Midbrain (tissue), 1 donor: ENCODE measurements at places on chromosomes 7 and 10.

- DNase-seq = no peak
These were observed 29.8 kb upstream of the BMPR1A start for GRCh38 chr10:86726677-86726999.

DNA sequence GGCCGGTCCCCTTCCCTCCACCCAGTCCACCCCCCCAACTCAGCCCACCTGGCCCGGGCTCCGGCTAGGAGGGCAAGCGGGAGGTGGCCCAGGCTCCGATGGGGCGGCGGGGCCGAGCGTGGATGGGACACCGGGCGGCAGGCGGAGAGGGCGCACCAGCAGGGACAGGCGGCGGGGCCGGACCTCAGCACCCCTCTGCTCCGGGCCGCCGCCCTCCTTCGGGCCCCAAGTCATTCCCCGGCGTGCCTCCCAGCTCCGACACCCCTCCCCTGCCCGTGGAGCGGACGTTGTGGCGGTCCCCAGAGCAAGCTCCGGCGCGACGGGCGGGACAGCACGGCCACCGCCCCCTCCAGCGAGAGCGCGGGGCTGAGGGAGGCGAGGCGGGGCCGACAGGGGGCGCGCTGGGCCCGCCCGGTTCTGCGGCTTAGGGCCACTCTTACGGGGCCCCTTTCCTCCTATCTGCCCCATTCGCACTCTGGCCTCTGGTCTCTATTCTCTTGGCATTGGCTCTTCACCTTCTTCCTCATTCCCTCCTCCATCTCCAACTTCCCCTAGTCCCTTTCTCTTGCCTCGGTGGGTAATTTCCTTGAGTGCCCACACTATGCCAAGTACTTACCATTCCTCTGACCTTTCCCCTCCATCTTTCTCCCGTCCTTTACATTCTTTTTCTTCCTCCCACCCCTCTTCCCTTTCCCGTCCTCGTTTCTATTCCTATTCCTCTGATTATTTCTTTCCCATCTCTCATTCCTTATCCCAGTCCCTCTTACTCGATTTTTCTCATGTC lies 701 bp upstream of the GBX1 start:
- DNase-seq = no peak

DNA sequence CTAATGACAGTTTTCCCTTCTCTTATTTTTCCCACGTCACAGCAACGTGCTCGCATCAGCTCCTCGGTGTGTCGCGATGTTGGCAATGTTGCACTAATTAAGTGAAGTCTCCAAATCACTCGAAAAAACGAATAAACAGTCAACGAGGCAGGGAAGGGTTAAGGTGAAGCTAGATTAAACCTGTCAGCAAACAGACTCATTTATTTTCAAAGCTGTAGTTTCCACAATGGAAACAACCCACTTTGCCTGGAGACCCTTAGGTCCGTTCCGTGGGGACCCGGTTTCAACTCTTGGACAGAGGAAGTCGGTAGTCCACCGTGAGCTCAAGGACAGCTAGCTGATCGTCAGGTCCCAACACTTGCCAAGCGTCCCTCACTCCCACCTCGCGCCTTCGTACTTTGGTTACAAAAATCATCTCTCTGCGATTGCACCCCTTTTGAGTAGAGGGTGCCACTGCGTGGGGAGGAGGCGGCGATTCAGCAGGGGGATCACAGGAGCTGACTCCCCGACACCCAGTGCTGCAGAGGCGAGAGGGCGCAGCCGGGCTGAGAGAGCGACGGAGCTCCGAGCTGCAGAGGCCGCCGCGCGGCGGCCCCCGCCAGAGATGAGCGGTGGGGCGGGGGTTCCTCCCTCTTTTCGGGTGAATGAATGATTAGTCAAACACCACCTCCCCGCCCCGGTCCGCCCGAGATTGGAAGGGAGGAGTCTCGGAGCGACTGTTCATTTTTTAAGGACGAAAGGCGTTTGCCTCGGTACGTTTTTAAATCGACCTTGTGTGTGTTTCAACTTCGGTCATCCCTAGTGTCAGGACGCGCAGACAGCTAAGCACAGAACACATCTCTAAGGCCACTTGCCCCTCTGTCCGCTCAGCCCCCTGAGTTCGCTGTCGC lies 1.3 kb upstream of the BMPER start:
- peak; percentile 35 for DNase-seq

DNA sequence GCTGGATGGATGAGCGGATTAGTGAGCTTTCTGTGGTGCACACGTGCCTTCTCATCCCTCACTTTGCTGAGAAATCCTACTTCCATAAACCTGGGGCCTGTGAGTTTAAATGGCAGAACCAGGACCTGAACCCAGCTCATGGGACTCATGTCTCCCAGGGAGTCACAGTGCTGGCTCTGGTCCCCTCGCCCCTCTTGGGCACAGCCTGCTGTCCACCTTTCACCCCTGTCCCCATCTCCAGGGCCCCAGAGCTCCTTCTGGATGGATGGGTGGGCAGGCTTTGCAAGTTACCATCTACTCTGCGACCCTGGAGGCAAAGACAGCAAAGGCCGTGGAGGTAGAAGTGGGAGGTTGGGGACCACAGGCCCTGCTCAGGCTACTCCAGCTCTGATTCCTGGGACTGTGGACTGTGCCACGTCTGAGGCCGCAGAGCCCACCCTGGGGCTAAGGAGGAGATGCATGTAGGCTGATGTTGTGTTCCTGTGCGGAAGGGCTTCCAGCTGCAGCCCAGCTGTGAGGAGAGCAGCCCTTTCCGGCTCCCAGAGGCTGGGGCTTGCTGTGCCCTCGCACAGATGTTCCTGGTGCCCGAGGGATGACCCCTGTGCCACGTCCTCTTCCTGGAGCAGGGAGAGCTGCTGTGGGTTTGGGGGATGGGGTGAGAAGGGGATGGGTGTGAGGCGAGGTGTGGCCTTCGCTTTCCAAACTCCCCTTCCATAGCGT lies 40.3 kb downstream of the PRF1 start:
- no peak for DNase-seq

- DNase-seq = no peak
These were observed 200.4 kb upstream of the NFE2L3 start for GRCh38 chr7:25951414-25952260.

- no peak for DNase-seq
These were observed at the start of gene AP3M1 for GRCh38 chr10:74150204-74150989. TSS of gene AP3M1 (minus strand) at chr10:74150828. CDS start at chr10:74138379, 12,449 bp downstream.

GRCh38 chr7:12162415-12163113 lies 48.5 kb upstream of the TMEM106B start:
- DNase-seq = no peak

DNA sequence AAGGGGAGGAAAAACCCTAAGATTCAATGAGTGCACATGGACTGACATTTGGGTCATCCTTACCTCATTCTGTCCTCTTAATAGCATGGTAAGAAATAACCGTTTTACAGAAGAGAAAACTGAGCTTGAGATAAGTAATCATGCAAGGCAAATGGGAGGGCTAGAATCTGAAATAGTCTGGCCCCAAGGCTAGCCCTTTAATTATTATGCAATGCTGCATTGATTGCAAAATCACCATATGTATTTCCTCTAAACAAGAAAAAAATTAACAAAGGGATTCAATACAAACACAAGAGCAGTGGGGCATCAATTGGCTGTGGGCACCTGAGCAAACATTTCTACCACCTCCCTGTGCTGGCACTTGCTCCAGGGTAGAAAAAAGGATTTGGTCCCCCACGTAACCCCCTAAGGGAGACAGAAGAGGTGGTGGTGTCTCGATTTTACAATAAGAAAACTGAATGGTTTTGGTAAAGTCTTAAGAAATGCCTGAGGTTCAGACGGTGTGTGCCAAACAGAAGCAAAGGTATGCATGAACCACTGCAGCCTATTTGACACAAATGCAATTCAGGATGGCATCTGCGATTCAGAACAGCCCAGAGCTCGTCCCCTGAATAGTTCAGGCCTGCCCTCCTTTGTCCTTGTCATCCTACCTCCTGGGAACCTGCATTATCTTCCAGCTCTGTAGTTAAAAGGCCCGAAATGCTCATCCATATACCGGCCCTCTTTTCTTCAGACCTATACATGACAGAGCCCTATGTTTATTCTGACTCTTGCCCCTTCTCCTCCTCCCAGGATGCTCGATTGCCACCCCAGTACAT lies 23.6 kb downstream of the PIP4K2A start:
- no peak for DNase-seq

DNA sequence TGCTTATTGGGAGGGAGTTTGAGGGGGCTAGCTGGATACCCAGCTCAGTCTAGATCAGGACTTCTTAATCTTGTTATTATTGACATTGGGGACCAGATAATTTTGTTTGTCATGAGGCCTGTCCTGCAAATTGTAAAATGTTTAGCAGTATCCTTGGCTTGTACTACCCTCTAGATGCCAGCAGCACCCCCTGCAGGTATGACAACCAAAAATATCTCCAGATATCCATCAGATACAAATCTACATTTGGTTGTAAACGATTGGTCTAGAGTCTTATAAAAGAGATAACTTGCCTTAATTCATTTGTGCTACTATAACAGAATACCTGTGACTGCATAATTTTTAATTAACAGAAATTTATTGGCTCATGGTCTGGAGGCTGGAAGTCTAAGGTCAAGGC lies 1232.2 kb downstream of the XPNPEP1 start:
- DNase-seq = no peak

DNA sequence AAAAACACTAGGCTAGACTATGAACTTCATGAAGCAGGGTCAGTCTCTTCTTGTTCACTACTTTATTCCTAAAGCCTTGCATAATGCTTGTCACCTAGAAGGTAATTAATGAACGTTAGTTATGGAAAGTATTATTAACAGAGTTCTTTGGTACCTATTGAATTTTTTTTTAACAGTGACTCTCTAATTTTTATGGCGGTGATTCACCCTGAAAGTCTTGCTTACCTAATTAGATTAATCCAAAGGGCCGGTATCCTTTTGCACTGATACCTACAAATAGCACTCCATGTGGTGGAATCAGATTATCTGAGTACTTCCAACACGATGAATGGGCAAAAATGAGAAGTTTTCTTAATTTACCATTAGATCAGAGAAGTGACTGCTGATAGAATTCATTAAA lies 31.7 kb downstream of the STAM start:
- no peak for DNase-seq

DNA sequence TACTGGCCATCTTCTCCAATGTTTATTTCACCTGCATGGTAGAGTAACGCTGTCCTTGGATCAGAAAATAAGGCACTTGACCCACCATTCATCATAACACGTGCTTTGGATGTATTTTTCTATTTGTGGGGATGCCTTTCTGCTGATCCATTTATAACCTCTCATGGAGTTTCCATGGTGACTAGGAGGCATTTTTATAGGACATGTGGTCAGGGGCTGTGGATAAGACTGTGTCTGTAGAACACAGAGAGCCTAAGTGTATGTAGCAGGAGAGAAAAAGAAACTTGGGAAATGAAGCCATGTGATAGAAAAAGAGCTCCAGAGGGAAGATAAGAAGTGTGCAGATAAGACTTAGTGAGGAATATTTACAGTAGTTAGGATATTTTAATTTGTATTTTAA lies 184.2 kb downstream of the POU6F2 start:
- no peak for DNase-seq

- DNase-seq = no peak
These were observed 69.0 kb downstream of the CDH23 start for GRCh38 chr10:71465551-71466252.

DNA sequence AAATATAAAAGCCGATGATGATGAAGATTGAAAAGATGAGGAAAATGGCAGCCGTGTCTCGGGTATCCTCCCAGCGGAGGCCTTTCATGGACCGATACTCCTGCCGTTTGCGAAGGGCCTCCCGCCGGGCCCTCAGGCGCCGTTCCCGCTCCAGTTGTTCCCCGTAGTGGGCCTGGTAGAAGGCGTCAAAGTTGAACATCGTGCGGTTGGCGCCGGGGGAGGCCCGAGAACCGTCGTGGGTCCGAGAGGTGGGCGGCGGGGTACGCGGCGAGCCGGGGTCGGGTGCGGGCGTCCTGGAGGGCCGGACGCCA lies 553 bp downstream of the DNAJC30 start:
- DNase-seq = no peak

DNA sequence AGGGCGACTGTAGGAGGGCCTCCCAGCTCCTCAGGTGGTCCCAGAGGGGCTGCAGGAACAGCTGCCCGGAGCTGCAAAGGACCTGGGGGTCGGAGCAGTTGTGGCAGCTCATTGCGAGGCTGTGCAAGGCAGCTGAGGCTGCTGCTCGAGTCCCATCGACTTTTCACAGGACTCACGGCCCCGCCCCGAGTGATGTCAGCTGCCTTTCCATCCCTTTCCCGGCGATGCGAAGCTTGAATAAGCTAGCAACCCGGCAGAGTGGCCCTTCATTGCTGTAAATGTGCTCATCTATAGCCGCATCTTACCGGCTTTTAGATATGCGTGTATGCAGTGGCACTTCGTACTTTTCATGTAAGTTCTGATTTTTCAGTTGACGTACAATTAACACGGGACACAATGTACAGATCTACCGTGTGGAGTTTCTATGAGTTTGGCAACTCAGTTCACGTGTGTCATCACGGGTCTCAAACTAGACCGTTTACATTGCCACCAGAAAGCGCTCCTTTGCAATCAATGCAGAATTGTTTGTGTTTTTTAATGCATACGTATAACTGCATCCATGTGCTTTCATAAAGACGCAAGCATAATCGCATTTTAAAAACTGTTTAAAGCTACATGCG lies at the start of gene CH25H:
CH25H (minus strand) TSS at position 137 of the 620 bp plus-strand sequence; CDS start at position 112, 25 bp downstream.
- peak; percentile 84 for DNase-seq
